Brain pericyte (primary cell): ENCODE measurements at places on chromosomes 3 and 15.

- DNase-seq: no peak
Observed at GRCh38 chr3:48369693-48370332, 2.2 kb upstream of the FBXW12 start.

- no peak for DNase-seq
Observed at GRCh38 chr15:69861331-69862171, 236.2 kb downstream of the TLE3 start.

DNA sequence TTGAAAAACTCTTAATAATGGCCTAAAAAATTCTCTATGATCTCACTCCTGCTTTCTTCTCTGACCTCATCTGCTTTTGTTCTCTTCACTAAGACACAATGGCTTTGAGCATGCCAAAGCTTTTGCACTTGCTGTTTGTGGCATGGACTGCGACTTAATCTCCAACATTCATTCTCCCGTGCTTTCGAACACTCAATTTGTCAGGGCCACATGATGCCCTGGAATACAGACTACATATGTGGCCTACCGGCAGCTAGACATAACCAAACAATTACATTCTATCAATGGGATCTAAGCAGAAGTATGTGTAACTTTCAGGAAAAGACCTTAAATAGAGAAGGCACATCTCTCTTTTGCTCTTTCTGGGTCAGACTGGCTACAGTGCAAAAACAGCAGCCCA, 506.5 kb downstream of the MAGI1 start:
- no peak for DNase-seq

DNA sequence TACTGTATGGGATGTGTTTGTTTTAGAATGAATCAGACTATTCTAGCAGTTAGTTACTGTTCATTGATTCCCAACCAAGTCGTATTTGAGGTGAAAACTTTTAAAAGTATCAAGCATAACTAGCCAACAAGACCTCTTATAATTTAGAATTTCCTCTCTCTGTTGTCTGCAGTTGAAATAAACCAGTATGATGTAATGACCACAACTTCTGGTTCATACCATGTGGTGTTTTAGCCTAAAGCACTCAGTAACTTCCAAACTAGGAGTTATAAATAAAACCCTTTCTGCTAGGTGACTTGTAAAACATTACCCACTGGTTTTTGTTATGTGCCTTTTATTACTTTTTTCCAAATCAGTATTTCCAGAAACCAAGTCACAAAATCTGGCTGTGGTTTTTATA, 19.8 kb upstream of the P2RY12 start:
- DNase-seq: no peak

GRCh38 chr3:32123620-32124019, 17.2 kb downstream of the GPD1L start:
- DNase-seq: no peak

DNA sequence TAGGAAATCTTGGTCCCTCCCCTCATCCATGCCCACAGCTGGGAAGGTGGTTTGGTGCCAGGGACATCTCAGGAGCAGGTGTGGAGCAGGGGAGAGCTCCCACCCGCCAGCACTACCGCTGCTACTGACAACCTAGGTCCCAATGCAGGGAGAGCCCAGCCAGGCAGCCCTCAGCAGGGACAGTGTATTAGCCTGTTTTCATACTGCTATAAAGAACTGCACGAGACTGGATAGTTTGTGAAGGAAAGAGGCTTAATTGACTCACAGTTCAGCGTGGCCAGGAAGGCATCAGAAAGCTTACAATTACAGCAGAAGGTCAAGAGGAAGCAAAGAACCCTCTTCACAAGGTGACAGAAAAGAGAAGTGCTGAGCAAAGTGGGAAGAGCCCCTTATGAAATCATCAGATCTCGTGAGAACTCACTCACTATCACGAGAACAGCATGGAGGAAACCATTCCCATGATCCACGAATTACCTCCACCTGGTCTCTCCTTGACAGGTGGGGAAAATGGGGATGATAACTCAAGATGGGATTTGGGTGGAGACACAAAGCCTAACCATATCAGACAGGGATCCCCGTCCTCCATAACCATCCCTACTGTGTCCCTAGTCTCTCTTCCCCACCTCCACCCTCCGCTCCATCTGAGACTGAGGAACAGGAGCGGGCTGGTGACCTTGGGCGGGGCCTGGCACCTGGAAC, 218.6 kb downstream of the TBC1D2B start:
- DNase-seq: no peak

DNA sequence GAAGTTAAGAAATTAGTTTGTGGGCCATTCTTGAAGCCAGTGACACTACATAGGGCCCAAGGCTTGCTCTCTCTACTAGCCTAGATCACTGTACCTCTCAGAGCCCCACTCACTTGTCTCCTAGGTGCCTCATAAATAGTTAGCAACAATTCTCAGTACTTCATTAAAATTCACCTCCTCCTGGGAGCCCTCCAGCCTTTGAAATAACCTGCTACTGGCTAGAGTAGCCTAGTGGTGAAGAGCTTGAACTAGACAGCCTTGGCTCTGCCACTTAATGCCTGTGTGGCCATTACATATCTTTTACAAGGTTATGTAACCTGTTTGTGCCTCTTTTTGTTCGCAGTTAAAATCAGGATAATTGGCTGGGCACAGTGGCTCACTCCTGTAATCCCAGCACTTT, 89.3 kb downstream of the UBE2E2 start:
- DNase-seq: no peak

- DNase-seq: no peak
Observed at GRCh38 chr3:4936982-4937614, 42.1 kb upstream of the BHLHE40 start.

- no peak for DNase-seq
Observed at GRCh38 chr3:59567661-59568060, 517.8 kb upstream of the CFAP20DC start.

GRCh38 chr15:47504624-47505256, 212.6 kb upstream of the SEMA6D start:
- no peak for DNase-seq

DNA sequence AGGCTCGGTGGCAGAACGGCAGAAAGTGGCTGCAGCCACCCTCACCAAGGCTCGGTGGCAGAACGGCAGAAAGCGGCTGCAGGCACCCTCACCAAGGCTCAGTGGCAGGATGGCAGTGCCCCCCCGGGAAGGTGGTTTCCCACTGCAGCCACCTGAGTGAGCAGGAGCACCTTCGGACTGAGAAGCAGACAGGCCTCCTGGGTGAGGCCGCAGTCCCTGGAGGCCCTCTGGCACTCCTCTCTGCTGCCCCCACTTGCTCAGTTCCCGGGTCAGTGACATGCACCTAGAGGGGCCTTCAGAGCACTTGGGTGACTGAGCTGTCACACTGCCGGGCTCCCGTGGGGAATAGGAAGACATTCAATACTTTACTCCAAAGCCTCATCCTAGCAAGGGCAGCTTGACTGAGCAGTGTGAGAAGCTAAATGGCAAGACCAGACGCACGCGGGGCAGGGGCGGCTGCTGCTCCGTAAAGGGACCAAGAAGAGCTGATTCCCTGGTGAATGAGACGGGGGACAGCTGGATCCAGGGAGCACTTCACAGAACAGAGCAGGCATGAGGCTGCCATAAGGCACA, 62.7 kb downstream of the PCSK6 start:
- DNase-seq: no peak
